Skin of body (tissue), 3 donors: ENCODE measurements at places on chromosomes 2 and 18. TPM values are rescaled to one million over a fixed set of nuclear protein-coding genes. Genes with fewer than 3 reads are reported as not detected.

DNA sequence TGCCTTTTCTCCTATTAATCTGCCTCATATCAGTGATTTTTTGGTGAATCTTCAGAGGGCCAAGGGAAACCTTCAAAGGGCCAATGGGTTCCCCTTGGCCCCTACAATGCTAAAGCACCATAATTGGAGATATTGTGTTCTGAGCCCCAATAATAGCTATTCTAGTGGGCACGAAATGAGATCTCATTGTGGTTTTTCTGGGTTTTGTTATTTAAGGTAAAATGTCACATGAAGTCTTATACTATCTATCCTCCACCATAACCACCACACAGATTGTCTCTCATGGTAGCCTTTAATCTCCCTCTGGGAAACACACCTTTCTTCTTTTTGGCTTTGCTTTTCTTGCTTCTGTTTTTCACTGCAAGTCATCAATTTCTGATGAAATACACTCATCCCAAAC, 152.8 kb downstream of the B3GNT2 start:
- no peak for DNase-seq

Gene TMEM18
- total RNA-seq, result 17.4 TPM

GRCh38 chr18:3089579-3089978, 76.6 kb upstream of the LPIN2 start:
- no peak for DNase-seq

DNA sequence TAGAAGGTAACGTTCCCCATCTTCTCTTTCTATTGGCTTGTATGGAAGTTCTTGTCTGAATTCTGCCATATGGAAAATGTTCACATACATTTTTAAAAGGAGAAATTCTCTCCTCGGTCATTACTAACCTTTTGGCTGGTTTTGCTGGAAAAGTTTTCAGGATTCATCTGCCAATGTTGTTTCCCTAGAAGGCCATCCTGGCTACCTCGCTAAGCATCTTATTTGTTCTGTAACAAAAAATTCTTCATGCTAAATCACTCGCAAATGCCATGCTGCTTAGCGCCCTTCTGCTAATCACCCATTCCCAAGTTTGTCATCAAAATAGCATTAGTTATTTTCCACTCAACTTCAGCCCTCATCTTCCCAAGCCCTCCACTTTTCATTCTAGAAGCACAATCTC, 262.0 kb downstream of the SLC8A1 start:
- peak; percentile 19 for DNase-seq

DNA sequence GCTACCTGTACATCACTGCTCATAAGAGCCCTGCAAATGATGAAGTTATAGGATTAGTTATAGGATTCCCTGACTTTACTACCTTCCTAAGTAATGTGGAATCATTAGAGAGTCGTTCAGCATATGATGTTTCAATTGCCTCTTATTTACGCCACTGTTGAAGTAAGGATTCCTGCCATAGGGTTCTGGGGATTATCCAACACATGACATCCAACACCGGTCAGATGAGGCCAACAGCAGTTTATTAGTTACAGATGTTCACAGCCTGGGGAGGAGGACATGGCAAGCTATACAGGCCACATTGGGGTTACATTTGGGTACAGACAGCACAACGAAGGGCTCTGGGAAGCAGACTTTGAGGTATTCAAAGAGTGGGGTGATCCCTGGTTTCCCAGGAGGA, 134.1 kb upstream of the MC4R start:
- DNase-seq, result no peak
